Activated CD8-positive, alpha-beta memory T cell treated with anti-CD3 and anti-CD28 coated beads for 1 hour (primary cell): ENCODE measurements at places on chromosomes 5 and 9.

- DNase-seq = no peak
These were observed 2.7 kb downstream of the SLC34A3 start for GRCh38 chr9:137233143-137233980.

DNA sequence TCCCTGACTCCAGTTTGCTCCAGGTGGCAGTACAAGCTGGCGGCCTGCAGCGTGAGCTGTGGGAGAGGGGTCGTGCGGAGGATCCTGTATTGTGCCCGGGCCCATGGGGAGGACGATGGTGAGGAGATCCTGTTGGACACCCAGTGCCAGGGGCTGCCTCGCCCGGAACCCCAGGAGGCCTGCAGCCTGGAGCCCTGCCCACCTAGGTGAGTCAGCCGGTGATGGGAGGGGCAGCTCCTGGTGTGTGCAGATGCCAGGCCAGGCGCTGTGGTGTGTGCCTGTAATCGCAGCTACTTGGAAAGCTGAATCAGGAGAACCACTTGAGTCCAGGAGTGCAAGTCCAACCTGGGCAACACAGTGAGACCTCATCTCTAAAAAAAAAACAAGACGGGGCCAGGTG, 10.0 kb upstream of the CACFD1 start:
- no peak for DNase-seq

DNA sequence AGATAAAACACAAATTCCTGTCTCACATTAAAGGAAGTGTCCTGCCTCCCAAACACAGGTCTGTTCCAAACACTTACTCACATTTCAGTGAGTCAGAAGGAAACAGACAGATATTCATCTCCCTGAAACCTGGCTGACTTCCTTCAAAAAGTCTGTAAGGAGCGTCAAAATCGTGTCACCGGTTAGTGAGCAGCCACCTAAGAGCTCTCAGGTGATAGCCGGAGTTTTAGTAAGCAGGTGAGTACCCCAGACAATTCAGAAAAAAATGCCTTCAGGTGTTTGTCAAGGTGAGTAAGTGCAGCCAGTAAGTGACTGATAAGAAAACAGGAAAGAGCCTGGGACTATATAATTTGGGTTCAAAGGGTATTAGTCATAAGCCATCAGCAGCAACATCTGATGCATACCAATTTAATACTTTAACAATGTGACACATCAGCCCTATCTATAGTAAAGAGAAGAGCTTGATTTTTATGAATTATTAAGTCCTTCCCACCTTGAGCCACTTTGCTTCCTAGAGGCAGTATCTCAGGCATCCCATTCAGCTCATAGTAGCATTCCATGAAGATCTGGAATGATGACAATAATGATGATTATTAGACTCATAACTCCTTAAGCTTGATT, 1.3 kb upstream of the ITGA2 start:
- DNase-seq = no peak

DNA sequence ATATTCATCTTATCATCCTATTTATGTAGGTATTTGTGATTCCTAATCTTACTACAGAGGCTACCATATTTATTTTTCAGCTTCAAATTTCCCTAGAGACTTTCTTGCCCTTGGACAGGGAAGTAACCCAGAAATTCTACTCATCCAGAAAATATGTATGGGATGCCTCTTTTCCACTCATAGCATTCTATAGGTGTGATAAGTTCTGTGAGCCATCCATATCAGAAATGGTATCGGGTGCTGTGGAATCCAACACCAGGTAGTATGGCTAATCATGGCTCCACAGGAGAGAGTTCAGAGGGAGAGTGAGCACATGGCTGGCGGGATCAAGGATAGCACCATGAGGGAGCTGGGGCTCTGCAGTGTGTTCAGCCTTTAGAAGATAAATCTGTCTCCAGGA, 349.3 kb upstream of the ACTBL2 start:
- DNase-seq = no peak

DNA sequence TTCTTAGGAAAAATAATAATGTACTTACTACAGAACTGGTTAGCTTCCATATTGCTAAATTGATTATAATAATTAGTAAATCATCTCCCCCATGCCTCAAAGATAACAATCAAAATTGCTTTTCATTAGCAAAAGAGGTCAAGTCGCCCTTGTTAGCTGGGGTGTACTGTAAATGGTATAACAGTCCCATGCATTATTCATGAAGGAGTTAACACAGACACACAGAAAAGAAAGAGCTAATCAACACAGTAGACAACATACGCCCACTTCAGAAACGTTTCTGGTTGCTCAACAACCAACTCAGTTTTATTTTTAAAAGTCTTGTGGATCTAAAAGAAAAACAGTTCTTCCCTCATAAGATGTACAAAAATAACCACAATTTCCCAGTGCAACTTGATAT, 100.2 kb downstream of the MPDZ start:
- no peak for DNase-seq

- DNase-seq = no peak
These were observed 185.2 kb downstream of the DCP2 start for GRCh38 chr5:113161806-113162205.

DNA sequence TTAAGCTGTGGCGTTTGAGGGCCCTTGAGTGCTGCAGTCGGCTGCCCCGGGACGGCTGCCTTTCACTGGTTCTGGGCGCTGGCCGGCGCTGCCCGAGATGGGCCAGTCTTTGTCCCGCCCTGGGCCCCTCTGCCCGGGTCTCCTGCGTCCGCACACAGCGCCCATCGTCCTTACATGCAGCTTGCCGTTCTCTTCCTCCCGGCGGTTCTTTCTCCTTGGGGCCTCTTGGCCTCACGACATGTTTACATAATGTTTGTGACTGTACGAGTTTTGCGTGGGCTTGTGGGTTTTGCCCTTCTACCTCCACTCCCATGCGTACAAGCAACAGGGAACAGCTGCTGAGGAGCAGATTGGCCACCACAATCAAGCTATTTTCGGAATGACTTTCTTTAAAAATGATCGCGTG, 618 bp downstream of the TNPO1 start:
- DNase-seq = no peak

DNA sequence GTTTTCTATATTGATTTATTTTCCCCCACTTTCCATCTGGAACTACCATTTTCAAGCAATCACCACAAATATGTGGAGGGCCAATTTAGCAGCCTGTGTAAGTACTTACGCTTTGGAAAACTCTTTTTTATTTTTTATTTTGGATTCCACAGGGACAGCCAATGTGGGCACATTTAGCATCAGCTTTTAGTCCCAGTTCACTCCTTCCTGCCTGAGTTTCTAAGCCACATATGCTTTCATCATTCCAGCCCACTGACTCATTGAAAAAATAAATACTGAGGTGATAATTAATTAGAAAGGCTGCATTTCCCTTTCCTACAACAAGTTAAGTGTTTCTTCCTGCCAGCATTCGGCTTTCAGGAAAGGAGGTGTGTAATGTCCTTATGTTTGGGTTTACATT, 76.8 kb downstream of the TMEM167A start:
- DNase-seq = no peak

DNA sequence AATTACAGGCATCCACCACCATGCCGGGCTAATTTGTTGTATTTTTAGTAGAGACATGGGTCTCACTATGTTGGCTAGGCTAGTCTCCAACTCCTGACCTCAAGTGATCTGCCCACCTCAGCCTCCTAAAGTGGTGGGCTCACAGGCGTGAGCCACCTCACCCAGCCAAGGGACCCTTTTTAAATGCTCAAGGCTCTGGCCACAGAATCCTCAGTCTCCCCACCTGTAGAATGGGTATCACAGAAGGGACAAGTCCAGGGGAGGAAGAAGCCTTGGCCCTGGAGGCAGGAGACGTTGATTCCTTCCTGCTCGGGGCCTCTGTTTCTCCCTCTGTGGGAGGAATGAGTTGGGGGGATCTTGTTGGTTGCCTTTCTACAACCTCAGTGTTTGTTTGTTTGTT, 45.7 kb downstream of the GTF3C4 start:
- no peak for DNase-seq

DNA sequence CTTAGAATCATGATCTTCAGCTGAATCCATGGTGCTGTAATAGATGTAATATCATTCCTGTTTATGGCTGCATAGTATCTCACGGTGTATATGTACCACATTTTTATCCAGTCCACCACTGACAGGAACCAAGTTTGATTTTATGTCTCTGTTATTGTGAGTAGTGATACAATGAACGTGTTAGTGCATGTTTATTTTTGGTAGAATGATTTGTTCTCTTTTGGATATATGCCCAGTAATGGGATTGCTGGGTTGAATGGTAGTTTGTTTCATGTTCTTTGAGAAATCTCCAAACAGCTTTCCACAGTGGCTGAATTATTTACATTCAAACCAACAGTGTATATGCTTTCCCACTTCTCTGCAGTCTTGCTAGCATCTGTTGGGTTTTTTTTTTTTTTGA, 175.1 kb upstream of the CDH10 start:
- no peak for DNase-seq

GRCh38 chr9:88218726-88219125, 80.5 kb upstream of the SPATA31C2 start:
- no peak for DNase-seq

DNA sequence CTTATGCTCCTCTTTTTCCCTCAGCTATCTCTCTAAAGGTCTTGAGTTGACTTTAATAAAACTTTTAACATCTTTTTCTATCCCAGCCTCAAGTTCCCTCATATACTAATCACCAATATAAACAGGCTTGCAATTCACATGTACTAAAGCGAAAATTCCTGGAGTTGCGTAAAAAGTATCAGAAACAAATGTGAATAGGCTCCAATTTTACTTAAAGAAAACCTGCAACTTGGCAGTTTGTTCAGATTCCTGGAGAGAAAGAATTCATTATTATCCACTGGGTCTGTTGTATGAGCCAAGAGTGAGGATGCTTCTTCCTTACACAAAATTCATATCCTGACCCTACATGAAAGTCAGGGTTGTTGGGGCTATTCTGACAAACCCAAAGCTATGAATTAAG, 384.2 kb downstream of the DTWD2 start:
- no peak for DNase-seq

DNA sequence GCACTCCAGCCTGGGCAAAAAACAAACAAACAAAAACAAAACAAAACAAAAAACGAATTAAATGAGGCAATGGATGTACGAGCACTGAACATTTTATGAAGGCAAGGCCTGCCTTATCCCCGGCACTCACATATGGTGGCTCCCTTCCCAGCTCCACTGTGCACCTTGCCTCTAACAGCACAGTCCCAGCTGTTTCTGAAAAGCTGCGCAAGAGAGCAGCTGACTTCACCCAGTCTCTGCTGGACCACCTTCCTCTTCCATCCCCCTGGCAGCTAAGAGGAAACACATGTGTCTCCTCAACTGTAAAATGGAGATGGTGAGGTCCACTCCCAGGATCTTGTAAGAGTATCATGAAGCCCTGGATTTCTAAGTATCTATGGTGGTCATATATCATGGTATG, 100.7 kb downstream of the KLF4 start:
- no peak for DNase-seq

- DNase-seq = no peak
These were observed 158.0 kb upstream of the PPP1R26 start for GRCh38 chr9:135321580-135321979.

DNA sequence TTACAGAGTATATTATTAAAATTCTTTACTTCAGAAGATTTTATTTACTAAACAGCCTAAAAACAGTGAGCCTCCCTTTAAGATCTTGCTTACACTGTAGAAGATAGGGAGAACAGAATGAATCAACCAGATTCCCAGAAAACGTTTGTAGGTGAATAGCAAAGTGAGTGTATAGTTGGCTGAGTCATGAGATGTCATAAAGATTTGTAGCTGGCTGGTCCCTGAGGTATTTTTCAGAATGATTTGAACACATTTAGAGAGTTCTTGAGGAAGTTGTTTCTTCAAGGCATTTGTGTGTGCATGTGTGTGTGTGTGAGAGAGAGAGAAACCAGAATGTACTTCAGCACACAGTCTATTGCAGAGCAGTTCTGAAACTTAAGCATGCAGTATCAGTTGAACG, 159.4 kb upstream of the PRR16 start:
- DNase-seq = no peak

DNA sequence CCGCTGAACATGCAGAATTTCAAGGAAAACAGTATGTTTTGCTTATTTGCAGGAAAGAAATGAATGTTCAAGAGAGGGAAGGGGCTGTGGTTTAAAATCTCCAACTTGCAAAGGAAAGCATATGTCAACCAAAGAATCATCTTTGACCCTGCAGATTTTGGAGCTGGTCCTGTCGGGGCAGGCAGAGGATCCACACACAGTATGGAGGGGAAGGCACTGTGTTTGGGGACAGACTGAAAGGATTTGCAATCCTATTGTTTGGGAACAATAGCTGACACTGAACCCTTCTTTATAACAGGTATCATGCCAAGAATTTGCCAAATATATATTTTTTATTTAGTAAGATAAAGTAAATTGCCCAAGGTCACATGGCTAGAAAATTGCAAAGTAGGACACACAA, 121.4 kb upstream of the ZNF618 start:
- DNase-seq = no peak

DNA sequence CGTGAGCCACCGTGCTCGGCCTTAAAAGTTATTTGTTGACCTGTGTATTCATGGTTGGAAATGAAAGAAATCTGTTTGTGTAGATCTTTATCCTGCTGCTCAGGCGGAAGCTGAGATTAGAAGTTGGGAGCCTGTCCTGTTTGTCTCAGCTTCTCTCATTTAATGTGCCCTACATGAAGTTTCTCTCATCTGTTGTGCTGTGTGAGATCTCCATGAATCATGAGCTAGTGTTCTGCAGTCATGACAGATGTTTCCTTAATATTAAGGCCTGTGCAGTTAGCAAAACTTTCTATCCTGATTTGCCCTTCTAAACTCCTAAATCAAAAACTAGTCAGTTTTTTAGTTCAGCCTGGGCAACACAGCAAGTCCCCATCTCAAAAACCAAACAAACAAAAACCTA, 59.5 kb downstream of the FAM78A start:
- no peak for DNase-seq

DNA sequence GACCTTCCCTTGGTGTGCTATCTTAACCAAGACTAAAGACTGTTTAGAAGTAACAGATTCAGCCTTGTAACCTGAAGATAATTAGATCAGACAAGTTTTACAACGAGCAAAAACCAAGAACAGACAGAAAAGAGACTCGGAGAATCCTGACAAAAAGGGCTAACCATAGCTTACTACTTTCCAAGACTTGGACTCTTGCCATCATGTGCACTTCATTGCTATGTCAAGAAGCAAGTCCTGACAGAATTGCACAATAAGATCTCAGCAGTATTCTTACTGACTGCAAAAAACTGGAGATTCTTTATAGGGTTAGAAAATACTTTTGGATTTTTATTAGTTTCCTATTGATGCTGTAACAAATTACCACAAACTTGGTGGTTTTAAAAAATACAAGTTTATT, 1539.0 kb upstream of the NUDT12 start:
- no peak for DNase-seq

GRCh38 chr9:70571258-70571657, 156.8 kb upstream of the KLF9 start:
- DNase-seq = no peak
